ENCODE measurements at places on chromosomes 4 and X. TPM values are rescaled to one million over a fixed set of nuclear protein-coding genes. Genes with fewer than 3 reads are reported as not detected.

The GYPE gene
- total RNA-seq: 0.35 TPM

The SETD7 gene
- total RNA-seq: 92.2 TPM

The FAM9C gene
- total RNA-seq: not detected

The RAB40AL gene
- total RNA-seq: 0.62 TPM

The WDR17 gene
- total RNA-seq: 4.9 TPM

DNA sequence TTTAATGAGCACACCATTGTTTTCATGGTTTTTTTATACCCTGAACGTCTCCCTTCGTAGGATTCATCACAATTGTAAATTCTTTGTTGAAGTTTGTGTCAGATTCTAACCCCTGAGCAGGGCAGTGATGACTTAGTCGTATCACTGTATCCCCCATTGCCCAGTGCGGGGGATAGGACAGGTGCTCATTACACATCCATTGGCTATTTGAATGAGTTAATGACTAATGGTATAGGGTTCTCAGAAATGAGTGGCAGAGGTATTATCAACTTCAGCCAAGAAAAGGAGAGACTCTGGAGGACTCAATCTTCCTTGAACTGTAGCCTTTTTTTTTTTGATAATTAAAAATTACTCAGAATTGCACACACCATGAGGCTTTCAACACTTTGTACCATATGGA lies 64.6 kb downstream of the SYNPO2 start:
- no peak for ATAC-seq

DNA sequence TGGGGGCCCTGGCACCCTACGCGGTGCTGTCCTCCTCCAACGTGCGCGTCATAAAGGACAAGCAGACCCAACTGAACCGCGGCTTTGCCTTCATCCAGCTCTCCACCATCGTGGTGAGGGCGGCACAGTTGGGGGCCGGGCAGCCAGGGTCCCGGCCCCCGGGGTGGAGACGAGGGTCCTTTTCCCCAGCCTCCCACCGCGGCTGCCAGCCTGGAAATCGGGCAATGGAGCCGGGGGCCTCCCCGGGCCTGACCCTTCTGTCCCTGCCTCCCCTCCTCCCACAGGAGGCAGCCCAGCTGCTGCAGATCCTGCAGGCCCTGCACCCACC lies 13.7 kb upstream of the UBA1 start:
- ATAC-seq: no peak

GRCh38 chr4:56701644-56702043 lies 20.5 kb upstream of the HOPX start:
- no peak for ATAC-seq
